Stomach (tissue), 19 donors: ENCODE measurements at places on chromosomes 2 and 18. TPM values are rescaled to one million over a fixed set of nuclear protein-coding genes. Genes with fewer than 3 reads are reported as not detected.

- H3K4me1 ChIP-seq, result peaks cover 27% of the 10 kb centered on the region
- peak overlapping the region; percentile 31 for H3K4me3 ChIP-seq
- no peak overlapping the region for H3K27ac ChIP-seq
- DNase-seq, result peak; percentile 24
- H3K36me3 ChIP-seq, result no peaks in the 10 kb centered on the region
These were observed 799 bp upstream of the KIF1A start for GRCh38 chr2:240820607-240821428.

DNA sequence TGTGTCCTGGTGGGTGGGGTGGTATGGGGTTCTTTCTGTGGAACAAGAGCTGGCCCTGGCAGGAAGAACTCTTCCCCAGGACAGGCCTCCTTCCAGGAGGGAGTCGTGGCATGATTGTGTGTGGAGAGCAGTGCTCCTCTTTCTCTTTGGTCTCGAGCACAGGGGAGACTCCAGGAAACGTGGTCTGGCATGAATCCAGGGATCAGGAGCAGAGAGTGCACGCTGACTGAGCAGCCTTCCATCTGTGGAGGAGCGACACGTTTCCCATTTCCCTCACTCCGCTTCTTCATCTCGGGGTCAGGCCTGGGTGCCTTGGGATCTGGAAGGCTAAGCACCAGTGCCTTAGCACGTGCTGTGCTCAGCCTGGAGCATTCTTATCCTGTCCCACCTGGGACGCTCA lies 132.0 kb upstream of the HDAC4 start:
- H3K4me3 ChIP-seq, result no peak overlapping the region
- no peaks in the 10 kb centered on the region for H3K36me3 ChIP-seq
- DNase-seq, result peak; percentile 65
- H3K4me1 ChIP-seq, result no peaks in the 10 kb centered on the region

GRCh38 chr18:4260107-4260506 lies 195.0 kb downstream of the DLGAP1 start:
- DNase-seq, result no peak
- H3K27ac ChIP-seq, result no peak overlapping the region
- no peaks in the 10 kb centered on the region for H3K27me3 ChIP-seq
- no peaks in the 10 kb centered on the region for H3K36me3 ChIP-seq

GRCh38 chr2:227643990-227644551 lies 22.5 kb upstream of the SCYGR5 start:
- no peak overlapping the region for H3K27ac ChIP-seq
- H3K27me3 ChIP-seq, result no peaks in the 10 kb centered on the region
- no peaks in the 10 kb centered on the region for H3K36me3 ChIP-seq
- no peaks in the 10 kb centered on the region for H3K4me1 ChIP-seq
- DNase-seq, result no peak

GRCh38 chr2:169363560-169364150 lies 1.3 kb upstream of the LRP2 start:
- DNase-seq, result no peak
- H3K27me3 ChIP-seq, result peaks cover 61% of the 10 kb centered on the region
- no peak overlapping the region for H3K27ac ChIP-seq
- H3K36me3 ChIP-seq, result no peaks in the 10 kb centered on the region
- peaks cover 44% of the 10 kb centered on the region for H3K4me1 ChIP-seq

DNA sequence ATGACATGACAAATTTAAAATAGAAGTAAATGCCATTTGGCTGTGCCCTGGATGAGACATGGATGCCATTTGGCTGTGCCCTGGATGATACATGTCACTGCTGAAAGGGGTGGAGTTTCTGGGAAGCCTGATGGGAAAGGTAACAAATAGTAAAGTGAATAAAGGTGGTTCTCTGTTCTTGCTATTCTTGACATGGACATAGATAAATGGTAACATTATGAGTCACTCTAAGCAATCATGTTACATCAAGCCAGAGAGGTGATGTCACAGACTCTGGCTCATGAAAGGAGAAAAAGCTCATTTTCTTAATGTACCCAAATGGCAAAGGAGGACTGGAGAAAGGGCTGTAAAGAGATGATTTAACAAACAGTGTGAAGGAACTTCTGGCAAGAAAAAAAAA lies 86.4 kb downstream of the EML6 start:
- no peak overlapping the region for H3K4me3 ChIP-seq
- H3K4me1 ChIP-seq, result no peaks in the 10 kb centered on the region
- H3K27me3 ChIP-seq, result no peaks in the 10 kb centered on the region
- no peak overlapping the region for H3K27ac ChIP-seq
- DNase-seq, result no peak

DNA sequence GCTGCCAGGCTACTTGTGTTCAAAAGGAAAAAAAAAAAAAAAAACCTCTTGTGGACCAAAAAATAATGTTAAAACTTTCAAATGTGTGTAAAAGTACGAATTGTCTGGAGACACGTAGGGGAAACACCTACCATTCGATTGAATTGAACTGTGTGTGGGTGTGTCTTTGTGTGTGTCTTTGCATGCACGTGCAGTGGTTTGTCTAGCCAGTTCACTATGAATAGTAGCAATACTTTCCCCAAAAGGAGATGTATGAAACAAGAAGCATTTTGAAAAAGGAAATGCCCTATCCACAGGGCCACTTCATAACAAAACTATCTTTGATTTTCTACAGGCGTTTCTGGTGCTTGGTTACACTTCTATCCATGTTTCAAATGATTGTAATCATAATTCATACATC lies 186.8 kb downstream of the RPRM start:
- no peak for DNase-seq
- H3K27ac ChIP-seq, result no peak overlapping the region
- no peaks in the 10 kb centered on the region for H3K36me3 ChIP-seq
- no peak overlapping the region for H3K4me3 ChIP-seq
- H3K4me1 ChIP-seq, result peaks cover 4% of the 10 kb centered on the region

GRCh38 chr2:65299246-65299645 lies 71.6 kb downstream of the ACTR2 start:
- H3K4me3 ChIP-seq, result no peak overlapping the region
- peaks cover 32% of the 10 kb centered on the region for H3K4me1 ChIP-seq
- no peaks in the 10 kb centered on the region for H3K36me3 ChIP-seq
- H3K27me3 ChIP-seq, result no peaks in the 10 kb centered on the region

DNA sequence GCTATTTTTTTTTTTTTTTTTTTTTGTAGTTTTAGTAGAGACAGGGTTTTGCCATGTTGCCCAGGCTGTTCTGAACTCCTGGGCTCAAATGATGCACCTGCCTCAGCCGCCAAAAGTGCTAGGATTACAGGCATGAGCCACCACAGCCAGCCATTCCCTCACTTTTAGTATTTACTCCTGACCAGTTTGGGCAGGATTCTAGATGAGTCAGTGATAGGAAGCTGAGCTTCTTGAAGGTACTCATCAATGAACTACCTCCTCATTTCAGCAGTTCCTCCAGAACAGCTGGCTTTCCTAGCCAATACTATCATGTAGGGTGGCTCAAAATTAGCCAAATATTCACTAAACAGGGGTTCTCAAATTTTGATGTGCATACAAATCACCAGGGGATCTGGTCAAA lies 57.2 kb downstream of the CYBRD1 start:
- H3K27ac ChIP-seq, result no peak overlapping the region
- H3K27me3 ChIP-seq, result no peaks in the 10 kb centered on the region
- no peaks in the 10 kb centered on the region for H3K4me1 ChIP-seq

DNA sequence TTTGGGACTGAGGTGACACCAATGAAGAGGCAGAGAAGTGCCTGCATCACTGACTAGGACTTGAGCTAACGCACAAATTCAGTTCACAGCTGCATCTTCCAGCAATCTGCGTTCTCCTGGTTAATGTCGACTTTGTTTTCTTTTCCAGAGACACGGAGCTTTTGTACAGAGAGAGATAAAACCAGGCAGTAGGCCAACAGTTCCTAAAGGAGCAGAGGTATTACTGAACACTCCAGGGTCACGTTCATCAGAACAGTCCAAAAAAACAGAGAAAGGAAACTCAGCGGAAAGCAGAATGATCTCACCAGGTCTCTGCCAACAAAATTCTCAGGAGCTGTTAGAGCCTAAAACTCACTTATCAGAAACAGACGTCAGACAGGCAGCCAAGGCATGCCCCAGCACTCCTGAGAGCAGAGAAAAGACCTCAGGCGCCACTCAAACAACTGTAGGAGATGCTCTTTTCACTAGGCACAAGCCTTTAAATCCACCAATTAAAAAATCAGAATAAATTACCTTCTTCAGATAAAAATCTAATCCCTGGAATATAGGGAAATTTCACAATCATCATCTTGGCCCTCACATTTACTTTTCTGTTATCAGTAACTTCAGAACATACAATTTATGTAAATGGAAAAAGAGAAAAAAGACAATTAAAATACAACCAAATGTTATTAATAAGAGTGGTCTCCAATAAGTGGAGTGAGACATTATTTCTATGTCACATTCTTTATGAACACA lies 95.9 kb upstream of the SPTBN1 start:
- H3K4me1 ChIP-seq, result peaks cover 16% of the 10 kb centered on the region
- no peaks in the 10 kb centered on the region for H3K27me3 ChIP-seq
- H3K27ac ChIP-seq, result peak overlapping the region; percentile 69
- peak; percentile 83 for DNase-seq
- H3K4me3 ChIP-seq, result no peak overlapping the region

DNA sequence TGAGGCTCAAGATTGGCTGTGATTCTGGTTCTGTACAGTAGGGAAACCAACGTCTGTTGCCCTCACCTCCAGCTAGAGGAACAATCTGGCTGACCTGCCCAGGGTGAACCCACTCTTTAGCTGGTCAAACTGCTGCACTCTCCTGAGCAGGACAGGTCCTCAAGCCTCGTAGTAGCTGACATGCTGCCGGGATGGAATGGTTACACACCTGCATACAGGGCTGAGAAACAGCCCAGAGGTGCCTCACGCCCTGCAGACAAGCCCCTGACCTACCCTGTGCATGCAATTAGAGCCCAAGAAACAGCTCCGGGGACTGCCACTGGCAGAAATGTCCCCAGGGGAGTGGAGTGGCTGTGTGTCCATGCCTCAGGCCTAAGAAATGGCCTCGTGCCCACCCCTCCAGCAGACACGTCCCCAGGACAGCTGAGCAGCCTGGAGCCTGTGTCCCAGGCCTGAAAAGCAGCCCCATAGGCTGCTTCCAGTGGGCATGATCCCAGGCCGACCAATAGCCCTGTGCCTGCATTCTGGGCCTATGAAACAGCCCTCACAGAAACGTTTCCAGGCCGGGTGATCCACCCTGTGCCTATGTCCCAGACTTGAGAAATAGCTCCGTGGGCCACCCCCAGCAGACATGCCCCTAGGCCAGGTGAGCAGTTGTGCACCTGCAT lies 25.4 kb downstream of the BOLL start:
- H3K36me3 ChIP-seq, result no peaks in the 10 kb centered on the region
- no peaks in the 10 kb centered on the region for H3K4me1 ChIP-seq
- H3K27me3 ChIP-seq, result no peaks in the 10 kb centered on the region
- DNase-seq, result no peak
- H3K4me3 ChIP-seq, result no peak overlapping the region

DNA sequence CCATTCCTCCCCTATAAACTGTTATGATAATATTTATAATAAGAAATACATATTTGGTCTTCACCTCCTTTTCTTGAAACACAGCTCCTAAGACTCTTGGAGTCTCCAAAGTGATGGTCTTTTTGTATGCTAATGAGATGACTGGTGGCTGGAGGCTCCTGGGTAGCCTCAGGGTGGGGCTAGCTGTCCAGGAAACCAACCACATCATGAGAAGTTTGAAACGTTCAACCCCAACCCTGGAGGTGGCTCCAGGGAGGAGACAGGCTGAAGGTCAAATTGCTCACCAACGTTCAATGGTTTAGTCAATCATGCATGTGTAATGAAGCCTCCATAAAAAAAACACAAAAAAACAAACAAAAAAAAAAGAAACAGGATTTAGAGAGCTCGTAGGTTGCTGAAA lies 298.7 kb upstream of the MGAT5 start:
- H3K27ac ChIP-seq, result no peak overlapping the region
- no peaks in the 10 kb centered on the region for H3K36me3 ChIP-seq
- H3K4me1 ChIP-seq, result no peaks in the 10 kb centered on the region
- H3K27me3 ChIP-seq, result no peaks in the 10 kb centered on the region
- no peak overlapping the region for H3K4me3 ChIP-seq
- DNase-seq, result no peak

DNA sequence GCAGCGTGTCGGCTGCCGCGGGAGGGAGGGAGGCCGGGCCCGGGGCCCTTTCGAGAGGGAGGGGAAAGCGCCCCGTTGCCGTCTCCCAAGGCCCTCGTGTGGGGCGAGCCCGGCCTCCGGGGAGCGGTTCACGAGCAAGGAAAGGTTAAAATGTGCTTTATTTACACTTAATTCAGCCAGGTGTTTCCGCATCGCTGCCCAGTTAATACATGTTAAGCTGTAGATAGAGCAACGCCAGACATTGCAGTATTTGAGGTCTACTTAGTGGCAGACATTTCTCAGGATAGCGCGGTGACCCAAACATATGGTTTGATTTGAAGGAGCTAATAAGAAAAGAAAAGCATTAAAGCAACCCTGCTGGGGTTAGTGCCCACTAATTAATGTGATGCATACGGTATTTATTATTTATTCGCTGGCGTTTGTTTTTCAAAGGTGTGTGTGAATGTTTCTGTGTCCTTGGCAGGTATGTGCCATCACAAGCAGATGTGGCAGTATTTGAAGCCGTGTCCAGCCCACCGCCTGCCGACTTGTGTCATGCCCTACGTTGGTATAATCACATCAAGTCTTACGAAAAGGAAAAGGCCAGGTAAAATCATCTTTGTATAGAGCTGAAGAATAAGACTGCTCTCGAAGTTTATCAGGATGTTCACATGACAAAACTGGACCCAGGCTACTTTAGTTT lies 571 bp downstream of the EEF1B2 start:
- H3K27me3 ChIP-seq, result no peaks in the 10 kb centered on the region
- peaks cover 48% of the 10 kb centered on the region for H3K36me3 ChIP-seq
- H3K4me1 ChIP-seq, result peaks cover 66% of the 10 kb centered on the region
- peak overlapping the region; percentile 78 for H3K4me3 ChIP-seq
- H3K27ac ChIP-seq, result peak overlapping the region; percentile 94

DNA sequence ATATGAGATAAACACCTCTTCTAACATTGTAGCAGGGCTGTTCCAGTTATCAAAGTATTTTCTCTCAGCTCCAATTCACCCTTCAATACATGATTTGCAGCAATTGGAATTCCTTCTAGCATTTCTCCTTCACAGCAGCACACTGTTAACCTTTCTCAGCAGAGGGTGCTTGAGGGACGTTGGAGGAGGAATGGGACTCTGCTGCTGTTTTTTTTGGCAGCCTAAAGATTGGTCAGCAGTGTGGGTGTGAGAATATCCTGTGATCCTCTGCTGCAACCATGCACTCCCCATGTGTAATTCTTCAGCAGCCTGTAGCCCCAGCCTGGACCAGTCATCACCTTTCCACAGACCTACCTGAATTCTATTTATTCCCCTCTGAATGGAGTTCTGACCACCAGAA lies 1708.9 kb upstream of the CELF4 start:
- no peak overlapping the region for H3K4me3 ChIP-seq
- no peak for DNase-seq
- no peaks in the 10 kb centered on the region for H3K27me3 ChIP-seq
- no peaks in the 10 kb centered on the region for H3K36me3 ChIP-seq
- no peaks in the 10 kb centered on the region for H3K4me1 ChIP-seq

- DNase-seq, result peak; percentile 78
- no peaks in the 10 kb centered on the region for H3K36me3 ChIP-seq
- peak overlapping the region; percentile 83 for H3K27ac ChIP-seq
- H3K27me3 ChIP-seq, result no peaks in the 10 kb centered on the region
- H3K4me1 ChIP-seq, result peaks cover 57% of the 10 kb centered on the region
- peak overlapping the region; percentile 61 for H3K4me3 ChIP-seq
These were observed 1.4 kb downstream of the NEDD4L start for GRCh38 chr18:58045242-58046092.

B3GNT7 gene
- 6.1 TPM for polyA plus RNA-seq

ABCA12 gene
- not detected for polyA plus RNA-seq

TMEM37 gene
- 12.7 TPM for polyA plus RNA-seq

LYG1 gene
- polyA plus RNA-seq, result 1.00 TPM

FBXO15 gene
- 0.62 TPM for polyA plus RNA-seq

CACNB4 gene
- 0.31 TPM for polyA plus RNA-seq

L3MBTL4 gene
- polyA plus RNA-seq, result 3.2 TPM

REG1B gene
- 52.9 TPM for polyA plus RNA-seq

ZNF521 gene
- polyA plus RNA-seq, result 2.2 TPM

ABCG5 gene
- not detected for polyA plus RNA-seq

GKN2 gene
- polyA plus RNA-seq, result 744 TPM
